ENCODE measurements at places on chromosomes 5 and 9. TPM values are rescaled to one million over a fixed set of nuclear protein-coding genes. Genes with fewer than 3 reads are reported as not detected.

DNA sequence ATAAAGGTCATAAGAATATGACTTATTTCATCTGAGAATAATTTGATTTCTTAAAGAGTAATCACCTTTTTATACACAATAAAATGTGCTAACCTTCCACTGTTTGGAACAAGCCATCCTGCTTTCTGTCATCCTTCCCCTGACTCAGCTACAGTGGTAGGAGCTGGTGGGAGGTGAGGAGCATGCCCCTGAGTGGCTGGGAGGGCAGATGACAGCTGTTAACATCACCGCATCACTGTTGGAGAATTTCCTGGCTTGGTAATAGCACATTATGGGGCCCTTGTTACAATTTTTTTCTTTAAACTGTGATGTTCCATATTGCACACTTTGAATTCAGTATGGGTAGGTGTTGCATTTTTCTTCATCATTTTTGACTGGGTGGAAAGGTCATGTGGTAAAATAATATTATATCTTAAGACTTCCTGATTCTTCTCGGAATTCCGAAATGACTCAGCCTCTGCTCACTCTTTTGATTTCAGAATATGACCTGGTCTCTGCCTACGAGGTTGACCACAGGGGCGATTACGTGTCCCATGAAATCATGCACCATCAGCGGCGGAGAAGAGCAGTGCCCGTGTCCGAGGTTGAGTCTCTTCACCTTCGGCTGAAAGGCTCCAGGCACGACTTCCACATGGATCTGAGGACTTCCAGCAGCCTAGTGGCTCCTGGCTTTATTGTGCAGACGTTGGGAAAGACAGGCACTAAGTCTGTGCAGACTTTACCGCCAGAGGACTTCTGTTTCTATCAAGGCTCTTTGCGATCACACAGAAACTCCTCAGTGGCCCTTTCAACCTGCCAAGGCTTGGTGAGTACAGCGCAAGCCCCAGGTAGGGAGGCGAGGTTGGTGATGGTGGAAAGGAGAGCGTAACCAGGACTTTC is 5.8 kb downstream of the ADAMTS16 start:
- no peak for DNase-seq

DNA sequence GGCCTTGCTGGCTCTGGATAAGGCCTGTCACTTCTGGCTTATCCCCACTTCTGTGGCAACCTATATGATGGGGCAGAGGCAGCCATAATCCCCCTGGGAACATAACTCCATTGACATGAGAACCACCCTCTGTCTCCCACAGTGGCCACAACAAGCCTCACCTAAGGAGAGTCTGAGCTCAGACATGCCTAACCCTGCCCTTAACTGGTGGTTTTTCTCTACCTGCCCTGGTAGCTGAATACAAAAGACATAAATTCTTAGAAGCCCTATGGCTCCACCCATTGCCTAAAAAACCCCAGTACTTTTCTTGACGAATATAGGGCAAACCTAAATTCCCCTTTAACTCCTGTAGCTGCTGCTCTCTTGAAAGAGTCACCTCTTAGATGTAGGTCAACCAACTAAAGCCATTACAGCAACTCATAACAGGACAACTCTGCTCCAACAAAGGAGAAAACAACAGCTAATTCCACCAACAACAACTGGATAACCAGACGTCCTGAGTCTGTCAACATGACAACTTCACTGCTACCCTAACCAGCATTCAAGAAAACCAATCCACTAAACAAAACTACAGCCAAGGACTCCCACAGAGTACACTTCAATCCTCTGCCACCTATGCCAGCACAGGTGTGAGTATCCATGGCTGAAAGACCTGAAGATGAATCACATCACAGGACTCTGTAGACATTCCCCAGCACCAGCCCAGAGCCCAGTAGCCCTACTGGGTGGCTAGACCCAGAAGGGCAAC is 427.7 kb downstream of the PRELID2 start:
- DNase-seq = no peak

GRCh38 chr9:133731876-133732638 is 6.1 kb downstream of the SARDH start:
- no peak for DNase-seq

DNA sequence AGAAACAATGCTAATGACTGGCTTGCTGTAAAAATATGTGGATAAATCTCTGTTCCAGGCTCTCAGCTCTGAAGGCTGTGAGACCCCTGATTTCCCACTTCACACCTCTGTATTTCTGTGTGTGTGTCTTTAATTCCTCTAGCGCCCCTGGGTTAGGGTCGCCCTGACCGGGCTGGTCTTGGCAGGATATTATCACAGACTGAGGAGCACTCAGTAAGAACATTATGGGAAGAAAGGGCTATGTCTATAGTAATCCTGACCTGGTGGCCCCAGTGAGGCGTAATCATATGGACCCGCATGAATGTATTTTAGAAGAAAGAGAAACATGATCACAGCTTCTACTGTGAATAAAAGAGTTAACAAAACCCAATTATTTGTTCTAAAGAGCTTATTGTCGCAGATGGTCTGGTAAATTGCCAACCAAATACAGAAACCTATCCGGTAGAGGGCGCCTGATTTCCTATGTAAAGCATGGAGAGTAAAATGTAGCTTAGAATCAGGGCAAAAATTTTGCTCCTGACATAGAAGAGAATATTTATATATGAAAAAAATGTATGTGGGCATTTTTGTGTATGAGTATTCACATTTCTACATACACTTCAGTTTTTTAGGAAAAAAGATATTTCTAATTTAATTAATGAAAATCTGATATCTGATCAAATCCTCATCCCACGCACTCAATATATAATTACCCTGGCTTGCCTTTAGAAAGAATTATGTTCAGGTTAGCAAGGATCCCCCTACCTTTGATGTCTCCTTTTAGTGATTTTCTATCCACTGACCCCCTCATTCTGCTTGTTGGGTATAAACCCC is 5.8 kb upstream of the IFNA1 start:
- DNase-seq = peak; percentile 73

DNA sequence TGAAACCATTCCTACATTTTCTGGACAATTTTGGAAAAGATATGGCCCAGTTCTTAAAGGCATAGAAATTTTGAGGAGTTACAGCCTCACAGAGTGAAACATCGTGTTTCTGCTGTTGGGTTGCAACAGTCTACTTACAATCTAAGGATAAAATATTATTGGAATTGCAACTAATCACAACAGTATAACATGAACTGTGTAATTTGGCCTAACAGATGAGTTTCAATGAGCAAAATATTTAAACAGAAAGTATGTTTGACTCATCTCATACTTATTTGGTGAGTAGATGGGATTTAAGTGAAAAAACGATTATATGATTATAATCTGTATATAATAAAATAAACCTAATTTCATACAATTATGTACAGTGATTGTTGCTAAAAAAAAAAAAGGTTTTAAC is 1061.8 kb downstream of the CDH12 start:
- no peak for DNase-seq

- no peak for DNase-seq
Measured at GRCh38 chr9:8096091-8096490, 296.5 kb upstream of the DMAC1 start.

Gene PRDM9
- total RNA-seq = not detected

Gene OBP2B
- total RNA-seq = not detected

Gene CANX
- 352 TPM for total RNA-seq

Gene FBXW5
- 104 TPM for total RNA-seq

Gene CATSPER3
- total RNA-seq = 0.68 TPM

Gene TPPP
- total RNA-seq = 0.08 TPM
